ENCODE measurements at places on chromosomes 11 and 22. TPM values are rescaled to one million over a fixed set of nuclear protein-coding genes. Genes with fewer than 3 reads are reported as not detected.

The RAB39A gene
- 0.14 TPM for total RNA-seq

The ARHGAP42 gene
- 0.32 TPM for total RNA-seq

The BIK gene
- total RNA-seq = 1.4 TPM

The TXNRD2 gene
- 4.6 TPM for total RNA-seq

The OSBP2 gene
- total RNA-seq = 1.7 TPM

The MAJIN gene
- not detected for total RNA-seq

The CLP1 gene
- total RNA-seq = 15.5 TPM

The FAM111B gene
- 47.6 TPM for total RNA-seq

The OR2AG2 gene
- total RNA-seq = not detected

The MYEOV gene
- total RNA-seq = not detected

The GRIA4 gene
- total RNA-seq = not detected

The OR5AS1 gene
- total RNA-seq = not detected

The IL17REL gene
- 0.11 TPM for total RNA-seq

The C22orf23 gene
- not detected for total RNA-seq

The WT1 gene
- total RNA-seq = not detected

The PAMR1 gene
- not detected for total RNA-seq

The TCN1 gene
- total RNA-seq = not detected

The SHISAL1 gene
- not detected for total RNA-seq
